Fibroblast of gingiva (primary cell): ENCODE measurements at places on chromosomes 5 and 9.

GRCh38 chr9:34928921-34929320 lies 29.2 kb upstream of the PHF24 start:
- no peak for DNase-seq

DNA sequence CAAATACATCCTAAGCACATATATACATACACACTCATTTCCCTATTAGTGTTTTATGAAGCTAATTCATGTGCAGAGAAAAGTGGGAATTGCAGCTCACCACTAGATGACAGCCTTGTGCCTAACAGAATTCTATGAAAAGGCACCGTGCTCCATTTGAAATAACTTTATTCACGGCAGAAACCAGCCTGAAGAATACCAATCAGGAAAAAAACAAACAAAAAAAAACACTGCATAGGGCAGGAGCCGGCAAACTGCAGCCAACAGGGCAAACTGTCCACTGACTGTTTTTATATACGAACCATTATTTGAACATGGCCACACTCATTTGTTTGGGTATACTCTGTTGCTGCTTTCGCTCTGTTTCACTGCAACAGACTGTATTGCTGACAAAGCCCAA lies 33.6 kb downstream of the ERMP1 start:
- DNase-seq = peak; percentile 58

- DNase-seq = peak; percentile 39
These were observed 44.9 kb downstream of the PFDN1 start for GRCh38 chr5:140258016-140258415.

DNA sequence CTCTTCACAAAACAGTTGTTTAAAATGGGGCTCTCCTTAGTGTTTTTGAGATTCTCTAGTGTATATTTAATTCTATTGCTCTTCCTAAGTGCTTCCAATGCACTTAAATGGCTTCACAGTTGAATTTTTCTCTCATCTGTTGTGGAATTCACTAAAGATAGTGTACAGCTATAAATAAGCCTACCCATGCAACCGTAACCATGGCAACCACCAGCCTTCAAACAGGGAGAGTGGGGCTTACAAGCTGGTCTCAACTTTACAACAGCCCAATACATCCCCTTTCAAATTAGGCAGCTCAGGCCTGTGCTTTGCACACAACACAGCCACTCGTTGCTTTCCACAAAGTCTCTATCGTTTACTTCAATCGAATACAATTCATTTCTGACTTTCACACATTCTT lies 144.0 kb upstream of the PLPPR1 start:
- no peak for DNase-seq

GRCh38 chr5:64125521-64125920 lies 40.1 kb upstream of the RNF180 start:
- no peak for DNase-seq

GRCh38 chr9:95409650-95410426 lies 92.3 kb upstream of the FANCC start:
- peak; percentile 88 for DNase-seq

GRCh38 chr9:121199921-121200320 lies 1.7 kb downstream of the RAB14 start:
- no peak for DNase-seq

- no peak for DNase-seq
These were observed 155.1 kb upstream of the SMIM23 start for GRCh38 chr5:171630350-171631065.

- DNase-seq = peak; percentile 97
These were observed 4.0 kb upstream of the CDK5RAP2 start for GRCh38 chr9:120583958-120584369.

DNA sequence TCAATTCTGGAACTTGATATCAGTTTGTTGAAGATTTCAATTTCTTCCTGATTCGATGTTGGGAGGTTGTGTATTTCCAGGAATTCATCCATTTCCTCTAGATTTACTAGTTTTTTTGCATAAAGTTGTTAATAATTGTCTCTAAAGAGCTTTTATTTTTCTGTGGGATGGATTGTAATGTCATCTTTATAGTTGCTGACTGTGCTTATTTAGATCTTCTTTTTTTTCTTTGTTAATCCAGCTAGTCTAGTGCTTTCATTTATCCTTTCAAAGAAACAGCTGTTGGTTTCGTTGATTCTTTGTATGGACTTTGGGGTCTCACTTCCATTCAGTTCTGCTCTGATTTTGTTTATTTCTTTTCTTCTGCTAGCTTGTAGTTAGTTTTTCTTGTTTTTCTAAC lies 302.0 kb upstream of the DMAC1 start:
- no peak for DNase-seq

- DNase-seq = no peak
These were observed 46.7 kb downstream of the SAR1B start for GRCh38 chr5:134585966-134586365.

DNA sequence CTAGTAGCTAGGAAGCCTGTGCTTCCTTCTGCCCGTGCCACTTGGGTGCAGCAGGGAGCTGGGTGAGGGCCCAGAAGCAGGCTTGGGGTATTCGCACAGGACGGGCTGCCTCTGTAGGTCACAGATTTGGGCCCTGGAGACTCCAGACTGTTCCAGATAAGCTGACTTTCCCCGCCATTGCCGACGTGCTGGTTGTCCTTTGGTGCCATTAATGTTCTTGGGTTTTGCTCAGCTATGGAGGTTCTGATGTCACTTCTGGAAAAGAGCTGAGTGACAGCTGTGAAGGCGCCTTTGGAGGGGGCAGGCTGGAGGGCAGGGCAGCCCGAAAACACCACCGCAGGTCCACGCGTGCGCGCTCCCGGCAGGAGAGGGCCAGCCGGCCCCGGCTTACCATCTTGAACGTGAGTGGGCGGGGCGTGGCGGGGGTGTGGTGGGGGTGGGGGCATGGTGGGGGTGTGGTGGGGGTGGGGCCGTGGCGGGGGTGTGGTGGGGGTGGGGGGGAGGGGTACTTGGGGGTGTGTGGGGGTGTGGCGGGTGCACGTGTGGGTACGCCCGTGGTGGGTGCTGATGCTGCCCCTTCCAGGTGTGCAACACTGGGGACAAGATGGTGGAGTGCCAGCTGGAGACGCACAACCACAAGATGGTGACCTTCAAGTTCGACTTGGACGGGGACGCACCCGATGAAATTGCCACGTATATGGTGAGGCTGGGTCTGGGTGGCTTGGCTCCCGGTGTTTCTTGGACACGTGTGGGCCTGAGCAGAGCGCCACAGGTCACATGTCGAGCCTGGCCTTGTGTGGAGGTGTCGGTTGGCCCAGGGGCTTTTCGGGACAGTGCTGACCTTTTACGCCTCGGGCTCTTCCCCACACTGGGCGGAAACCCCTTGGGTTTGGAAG lies 79.6 kb downstream of the WNK2 start:
- no peak for DNase-seq

DNA sequence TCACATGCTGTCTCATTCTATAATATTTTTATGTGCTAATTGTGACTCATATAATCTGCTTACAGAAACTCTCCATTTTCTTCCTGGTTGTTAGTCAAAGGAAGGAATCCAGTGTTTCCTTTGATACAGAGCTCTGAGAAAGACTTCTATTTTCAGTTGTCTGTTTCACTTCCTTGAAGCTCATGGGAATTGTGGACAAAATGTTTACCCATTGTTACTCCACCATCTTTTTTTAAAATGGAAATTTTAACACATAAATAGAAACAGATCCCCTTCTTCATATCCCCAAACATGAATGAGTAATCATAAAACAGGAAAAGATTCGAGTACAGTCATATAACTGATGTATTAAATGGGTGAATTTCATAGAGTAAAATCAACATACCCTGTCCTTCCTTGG lies 42.0 kb upstream of the KCNN2 start:
- DNase-seq = no peak

GRCh38 chr9:5846501-5846921 lies 13.6 kb upstream of the ERMP1 start:
- DNase-seq = peak; percentile 58

- no peak for DNase-seq
These were observed 5.7 kb downstream of the PCSK5 start for GRCh38 chr9:75896193-75896592.

GRCh38 chr5:57816108-57816507 lies 333.5 kb upstream of the ACTBL2 start:
- DNase-seq = peak; percentile 84

GRCh38 chr9:128192601-128193371 lies 1.4 kb upstream of the CIZ1 start:
- peak; percentile 86 for DNase-seq

DNA sequence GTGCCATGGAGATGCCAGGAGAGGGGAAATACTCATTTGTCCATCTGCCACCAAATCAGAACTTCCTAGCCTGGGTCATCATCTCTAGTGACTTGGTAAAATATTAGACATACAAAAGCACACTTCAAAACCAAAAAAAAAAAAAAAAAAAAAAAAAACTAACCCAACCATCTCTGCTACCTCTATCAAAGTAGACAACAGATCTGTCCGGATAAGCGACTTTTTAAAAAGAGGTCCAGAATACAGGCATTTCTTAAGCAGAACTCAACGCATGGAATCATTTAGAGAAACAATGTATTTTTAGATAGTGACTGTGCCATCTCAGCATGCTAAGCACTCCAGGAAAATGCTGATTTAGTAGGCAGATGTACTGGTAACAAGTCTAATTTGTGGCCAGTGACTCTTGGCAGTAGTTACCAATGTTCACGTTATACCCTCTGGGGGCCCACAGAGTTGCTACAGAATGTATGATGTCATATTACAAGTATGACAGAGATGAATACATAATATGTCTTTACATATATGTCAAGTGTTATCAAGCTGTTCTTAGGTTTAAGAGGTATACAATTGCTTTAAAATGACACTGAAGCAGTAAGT lies 107.8 kb downstream of the SMIM23 start:
- peak; percentile 96 for DNase-seq
